ENCODE measurements at places on chromosomes 5 and 9.
A peak's percentile ranks its signal among the peaks of the same experiment; 100 is the strongest.

DNA sequence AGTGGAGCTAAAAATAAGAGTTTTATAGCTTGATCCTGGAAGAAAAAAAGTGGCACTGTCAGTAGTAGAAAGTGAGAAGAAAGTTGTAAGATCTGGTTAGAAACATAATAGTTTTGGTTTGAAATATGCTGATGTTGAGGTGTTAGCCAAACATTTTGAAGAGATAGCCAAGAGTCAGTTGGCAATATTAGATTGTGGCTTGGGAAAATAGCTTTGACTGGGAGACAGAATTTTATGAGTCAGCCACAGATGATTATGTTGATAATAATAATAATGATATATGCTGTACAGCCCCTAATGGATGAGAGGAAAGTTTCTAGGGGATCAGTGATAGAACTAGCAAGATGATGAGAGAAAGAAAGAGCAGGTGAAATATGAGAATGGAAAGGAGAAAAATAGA lies 12.4 kb upstream of the CDH18 start:
- DNase-seq = peak; percentile 54

- no peak for DNase-seq
Measured at GRCh38 chr9:134301387-134302129, 24.7 kb upstream of the RXRA start.

GRCh38 chr5:136132087-136132486 lies 558 bp upstream of the SMAD5 start:
- no peak for DNase-seq

GRCh38 chr5:100131161-100131560 lies 404.0 kb upstream of the FAM174A start:
- DNase-seq = no peak

DNA sequence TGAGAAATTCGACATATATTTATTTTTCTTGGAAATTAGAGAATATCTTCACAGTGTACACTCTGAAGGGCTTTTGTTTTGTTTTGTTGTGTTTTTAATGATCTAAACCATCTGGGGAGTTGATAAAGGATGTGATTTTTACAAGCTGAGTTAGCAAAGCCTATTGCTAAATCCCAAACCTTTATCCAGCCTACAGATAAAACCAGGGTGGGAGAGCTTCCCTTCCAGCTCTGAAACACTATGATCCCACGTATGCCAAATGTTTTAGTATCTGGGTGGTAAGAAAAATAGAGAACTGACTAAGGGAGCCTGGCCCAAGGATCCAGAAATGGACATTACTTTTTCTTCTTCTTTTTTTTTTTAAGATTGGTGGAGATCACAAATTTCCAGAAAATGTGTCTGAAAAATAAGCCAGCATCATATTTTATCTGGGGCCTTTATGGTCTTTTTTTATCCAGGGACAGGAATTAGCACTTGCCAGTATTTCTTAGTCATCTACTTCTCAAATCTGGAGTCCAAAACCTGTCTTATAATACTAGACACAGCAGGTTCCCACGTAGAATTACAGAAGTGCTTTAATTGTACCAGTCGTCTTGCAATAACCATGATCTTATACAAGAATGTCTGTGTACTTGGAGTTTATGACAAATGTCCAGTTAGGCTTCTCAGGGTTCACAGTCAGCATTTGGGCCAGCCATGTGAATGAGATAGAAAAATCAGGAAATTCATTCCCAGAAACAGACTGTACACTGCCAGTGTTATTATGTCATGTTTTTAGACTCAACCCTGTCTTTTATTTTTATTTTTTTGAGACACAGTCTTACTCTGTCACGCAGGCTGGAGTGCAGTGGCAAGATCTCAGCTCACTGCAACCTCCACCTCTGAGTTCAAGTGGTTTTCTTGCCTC lies 290.8 kb upstream of the MPDZ start:
- DNase-seq = peak; percentile 99

DNA sequence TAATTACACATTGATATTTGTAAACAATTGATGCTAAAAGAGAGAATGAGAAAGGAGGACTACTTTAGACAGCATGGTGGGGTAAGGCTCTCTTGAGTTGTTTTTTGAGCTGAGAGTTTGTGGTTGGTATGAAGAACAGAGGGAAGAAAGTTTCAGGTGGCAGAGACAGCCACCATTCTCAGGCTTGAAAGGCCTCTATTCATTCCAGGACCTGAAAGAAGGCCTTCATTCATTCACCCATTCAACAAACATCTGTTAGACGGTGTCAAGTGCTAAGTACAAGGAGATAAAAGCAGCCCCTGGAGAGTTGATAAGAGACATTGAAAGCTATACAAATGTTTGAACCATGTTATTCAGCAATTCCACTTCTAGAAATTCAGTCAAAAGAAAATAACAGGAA lies 21.7 kb upstream of the ADAM19 start:
- DNase-seq = no peak

GRCh38 chr5:134758176-134758503 lies 439 bp upstream of the DDX46 start:
- DNase-seq = no peak

- no peak for DNase-seq
Measured at GRCh38 chr5:112217843-112218579, 201.1 kb downstream of the EPB41L4A start.

DNA sequence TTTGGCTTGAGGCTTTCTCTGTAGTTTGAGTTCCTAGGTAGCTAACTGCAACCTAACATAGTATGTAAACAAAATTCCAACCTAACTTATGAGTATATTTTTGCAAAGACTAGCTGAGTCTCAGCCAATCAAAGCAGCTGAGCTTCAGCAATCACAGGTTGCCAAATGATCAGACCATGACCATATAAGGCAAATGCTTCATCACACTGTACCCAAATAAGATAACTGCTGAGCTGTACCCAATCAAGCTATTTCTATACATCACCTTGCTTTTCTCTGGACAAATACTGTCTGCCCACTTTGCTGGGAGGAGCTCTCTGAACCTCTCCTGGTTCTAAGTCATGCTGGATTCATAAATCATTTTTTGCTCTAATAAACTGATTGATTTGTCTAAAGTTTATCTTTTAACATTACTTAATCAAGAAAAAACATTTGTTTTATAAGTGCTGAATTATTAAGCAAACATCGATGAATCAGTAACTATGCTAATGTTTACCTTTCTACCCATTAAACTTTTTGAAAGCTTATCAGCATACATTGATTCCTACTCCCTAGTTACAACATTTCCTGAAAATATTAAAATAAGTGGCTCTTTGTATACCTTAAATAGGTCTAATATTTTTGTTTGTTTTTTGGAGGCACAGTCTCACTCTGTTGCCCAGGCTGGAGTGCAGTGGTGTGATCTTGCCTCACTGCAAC lies 129.7 kb upstream of the PCA3 start:
- peak; percentile 76 for DNase-seq

- no peak for DNase-seq
Measured at GRCh38 chr9:127215268-127216209, 49.0 kb upstream of the GARNL3 start.

DNA sequence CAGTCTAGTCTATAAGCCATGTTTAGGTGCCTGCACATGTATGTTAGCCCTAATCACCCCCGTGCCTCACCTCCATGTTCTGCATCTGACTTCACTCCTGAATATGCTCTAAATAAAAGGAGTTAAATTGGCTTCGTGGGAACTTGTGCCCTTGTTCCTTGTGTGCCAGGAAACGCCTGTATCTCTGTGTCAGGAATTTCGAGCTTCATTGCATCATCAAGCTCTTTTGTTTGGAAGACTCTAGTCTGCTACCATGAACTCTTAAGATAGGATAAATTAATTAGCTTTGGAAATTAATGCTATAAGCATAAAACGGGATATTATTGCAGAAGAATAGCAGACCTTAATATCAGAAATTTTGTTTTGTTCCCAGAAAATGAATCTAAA lies 99.2 kb downstream of the ADCY2 start:
- DNase-seq = peak; percentile 0

GRCh38 chr5:8700671-8701070 lies 831.7 kb downstream of the MTRR start:
- no peak for DNase-seq

GRCh38 chr5:89309268-89309667 lies 426.3 kb upstream of the MEF2C start:
- DNase-seq = no peak

DNA sequence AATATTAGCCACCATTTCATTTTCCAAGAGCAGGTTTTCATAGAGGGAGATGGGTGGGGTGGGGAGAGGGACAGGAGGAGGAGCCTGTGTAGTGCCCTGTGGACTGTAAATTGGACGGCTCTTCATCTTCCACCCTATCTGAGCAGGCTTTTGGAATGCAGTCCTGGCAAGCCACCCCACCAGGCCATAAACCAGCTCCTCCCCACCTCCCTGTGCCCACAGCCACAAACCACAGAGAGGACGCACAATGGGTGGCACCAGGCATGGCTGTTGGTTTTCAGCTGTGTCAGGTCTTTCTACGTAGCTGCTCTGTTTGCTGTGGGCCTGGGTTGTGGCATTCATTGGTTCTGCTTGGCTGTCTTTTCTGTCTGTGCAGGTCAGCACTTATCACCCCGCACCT lies 58.0 kb downstream of the PLAC8L1 start:
- no peak for DNase-seq

- peak; percentile 50 for DNase-seq
Measured at GRCh38 chr9:105333076-105333475, 88.6 kb downstream of the SLC44A1 start.

- no peak for DNase-seq
Measured at GRCh38 chr9:36966371-36967097, 67.5 kb downstream of the PAX5 start.

- no peak for DNase-seq
Measured at GRCh38 chr5:60036192-60036938, 142.8 kb upstream of the PDE4D start.

DNA sequence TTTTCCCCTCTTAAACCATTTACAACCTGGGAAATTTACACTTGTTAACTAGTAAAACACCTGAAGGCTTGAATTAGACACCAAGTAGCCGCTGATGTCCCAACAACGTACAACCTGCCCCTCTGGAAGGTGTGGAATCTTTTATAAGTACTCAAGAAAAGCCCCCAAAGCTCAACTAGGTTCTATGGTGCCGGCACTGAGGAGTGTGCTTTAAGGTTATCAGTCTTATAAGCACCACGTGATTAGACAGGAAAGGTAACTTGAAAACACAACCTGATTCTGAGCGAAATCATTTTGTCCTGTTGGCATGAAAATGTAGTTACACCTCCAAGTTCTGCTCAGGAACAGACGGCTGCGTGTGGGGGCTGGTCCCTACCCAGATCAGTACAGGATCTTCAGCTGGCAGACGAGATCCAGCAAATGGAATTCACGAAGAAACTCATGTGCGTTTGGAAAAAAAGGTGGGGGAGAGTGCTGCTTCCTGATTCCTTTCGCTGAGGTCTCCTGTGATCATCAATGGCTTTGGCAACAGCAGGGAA lies 195.5 kb downstream of the MEF2C start:
- no peak for DNase-seq

DNA sequence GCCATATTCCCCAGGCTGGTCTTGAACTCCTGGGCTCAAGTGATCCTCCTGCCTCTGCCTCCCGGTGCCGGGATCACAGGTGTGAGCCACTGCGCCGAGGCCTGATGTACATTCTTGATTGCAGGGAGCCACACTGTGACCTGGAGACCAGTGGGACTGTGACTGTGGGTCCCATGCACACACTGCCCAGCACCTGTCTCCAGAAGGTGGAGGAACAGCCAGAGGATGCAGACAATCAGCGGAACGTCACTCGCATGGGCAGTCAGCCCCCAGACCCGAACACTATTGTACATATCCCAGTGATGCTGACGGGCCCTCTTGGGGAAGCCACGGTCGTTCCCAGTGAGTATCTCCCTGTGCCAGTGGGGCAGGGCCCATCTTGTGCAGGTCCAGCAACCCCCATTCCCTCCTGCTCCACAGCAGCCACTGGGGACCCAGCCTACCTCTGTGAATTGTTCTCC lies 147.3 kb downstream of the CACNA1B start:
- DNase-seq = no peak

GRCh38 chr5:90338712-90339372 lies 70.7 kb downstream of the CETN3 start:
- no peak for DNase-seq

- DNase-seq = no peak
Measured at GRCh38 chr5:147170603-147171002, 64.2 kb upstream of the STK32A start.

DNA sequence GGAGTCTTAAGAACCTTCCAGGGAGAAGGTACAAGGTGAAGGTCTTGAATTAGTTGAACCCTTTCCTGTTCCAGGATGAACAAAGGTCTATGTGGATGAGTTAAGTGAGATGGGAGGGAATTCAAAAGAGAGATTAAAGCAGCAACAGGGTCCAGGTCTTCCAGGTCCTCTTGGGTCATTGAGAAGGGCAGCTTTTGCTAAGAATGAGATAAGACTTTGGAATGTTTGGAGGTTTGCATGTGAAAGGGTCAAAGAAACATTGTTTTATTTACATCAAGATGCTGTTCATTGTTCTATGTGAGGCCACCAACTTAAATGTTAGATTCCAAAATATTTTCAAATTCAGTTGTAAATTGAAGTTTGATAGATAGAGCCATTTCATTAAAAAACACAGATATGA lies 463.9 kb downstream of the ANXA1 start:
- no peak for DNase-seq

DNA sequence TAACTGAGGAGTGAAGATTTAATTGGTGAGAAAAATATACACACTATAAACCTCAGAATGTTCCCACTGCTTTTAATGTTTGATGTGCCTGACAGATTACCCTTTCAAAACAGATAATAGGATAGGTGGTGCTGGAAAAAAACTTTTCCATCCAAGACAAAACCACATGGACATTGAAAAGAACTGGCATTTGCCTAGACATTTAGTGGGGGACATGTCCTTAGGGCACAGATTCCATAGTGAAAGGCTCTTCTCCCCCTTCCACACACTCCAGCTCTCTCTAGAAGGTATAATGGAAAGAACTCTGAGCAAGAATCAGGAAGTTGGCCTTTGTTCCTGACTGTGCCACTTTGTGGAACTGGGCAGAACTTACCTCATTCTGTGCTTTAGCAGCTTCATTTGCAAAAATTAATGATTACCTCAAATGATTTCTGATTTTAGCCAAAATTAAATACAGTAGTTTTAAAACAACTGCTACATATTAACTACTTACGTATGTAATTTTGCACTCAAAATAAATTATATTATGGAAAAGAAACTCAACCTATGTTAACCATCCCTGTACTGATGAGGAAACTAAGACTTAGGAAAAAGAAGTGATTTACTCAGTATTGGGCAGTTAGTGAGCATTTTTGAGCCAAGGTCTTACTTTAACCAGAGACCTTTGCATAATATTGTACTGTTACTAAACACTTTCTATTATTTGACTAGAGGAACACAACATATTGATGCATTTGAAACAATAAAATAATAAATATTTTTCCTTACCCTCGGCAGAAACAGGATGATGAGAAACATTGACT lies 43.3 kb downstream of the TMC1 start:
- DNase-seq = no peak

DNA sequence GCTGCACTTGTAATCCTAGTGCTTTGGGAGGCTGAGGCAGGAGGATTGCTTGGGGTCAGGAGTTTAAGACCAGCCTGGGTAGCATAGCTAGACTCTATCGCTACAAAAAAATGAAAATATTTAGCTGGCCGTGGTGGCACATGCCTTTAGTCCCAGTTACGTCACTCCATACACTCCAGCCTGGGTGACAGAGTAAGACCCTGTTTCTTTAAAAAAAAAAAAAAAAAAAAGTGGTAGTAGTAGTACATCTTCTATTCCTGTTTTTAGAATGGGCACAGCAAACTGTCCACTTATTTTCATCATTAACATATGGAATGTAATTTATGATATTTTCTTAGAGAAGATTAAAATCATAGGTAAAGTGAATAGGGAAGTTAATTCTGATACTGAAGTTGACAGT lies 48.2 kb downstream of the TRIO start:
- DNase-seq = no peak

- no peak for DNase-seq
Measured at GRCh38 chr9:123300554-123300953, 32.2 kb upstream of the STRBP start.

GRCh38 chr5:134242146-134242545 lies 16.3 kb upstream of the PPP2CA start:
- peak; percentile 37 for DNase-seq
